ENCODE measurements at places on chromosomes 6 and 20. TPM values are rescaled to one million over a fixed set of nuclear protein-coding genes. Genes with fewer than 3 reads are reported as not detected.

Gene OLIG3
- not detected for polyA plus RNA-seq

Gene LATS1
- polyA plus RNA-seq, result 7.2 TPM

Gene NELFCD
- 114 TPM for polyA plus RNA-seq

Gene TRIM15
- polyA plus RNA-seq, result not detected

Gene RIPOR3
- 4.8 TPM for polyA plus RNA-seq

Gene NFATC2
- polyA plus RNA-seq, result 11.3 TPM

Gene HCK
- polyA plus RNA-seq, result not detected

Gene ZBP1
- polyA plus RNA-seq, result not detected

Gene MOG
- polyA plus RNA-seq, result 2.9 TPM

Gene FAM83C
- polyA plus RNA-seq, result not detected

All from cardiac muscle cell (in vitro differentiated cells and primary cell).